ENCODE measurements at places on chromosomes 1 and 21. TPM values are rescaled to one million over a fixed set of nuclear protein-coding genes. Genes with fewer than 3 reads are reported as not detected.

- H3K4me1 ChIP-seq: peaks cover 7% of the 10 kb centered on the region
- peak; percentile 30 for DNase-seq
- peaks cover 5% of the 10 kb centered on the region for H3K27me3 ChIP-seq
- H3K27ac ChIP-seq: no peak overlapping the region
These were observed 84.8 kb downstream of the KCND3 start for GRCh38 chr1:111904478-111905218.

DNA sequence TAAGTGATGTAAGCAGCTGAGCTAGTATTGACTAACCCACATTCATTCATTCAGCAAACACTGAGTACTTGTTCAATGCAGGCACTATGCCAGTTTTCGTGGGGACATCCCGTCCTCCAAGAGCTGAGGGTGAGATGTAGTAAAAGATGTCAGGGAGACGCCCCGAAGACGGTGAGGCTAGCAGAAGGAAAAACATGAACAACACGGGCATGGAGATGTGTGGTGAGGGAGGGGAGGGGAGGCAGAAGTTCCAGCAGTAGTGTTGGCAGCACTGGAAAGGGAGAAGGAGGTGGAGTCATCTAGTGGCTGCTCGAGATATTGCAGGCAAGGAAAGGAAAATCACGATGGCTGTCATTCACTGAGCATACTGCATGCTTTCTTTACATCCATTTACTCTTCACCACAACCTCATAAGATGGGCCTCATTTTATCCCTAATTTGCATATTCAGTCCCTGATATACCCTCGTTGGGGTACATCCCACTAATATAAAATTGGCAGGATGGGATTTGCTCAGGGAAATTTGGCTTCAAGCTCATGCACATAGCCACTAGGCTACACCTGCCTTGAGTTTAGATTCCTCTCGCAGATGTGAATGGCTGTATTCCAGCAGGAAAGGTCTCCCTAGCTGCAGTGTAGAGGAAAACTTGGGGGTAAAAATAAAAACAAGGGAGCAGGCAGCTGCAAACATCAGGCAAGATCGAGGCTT lies 14.5 kb downstream of the PDZK1IP1 start:
- H3K36me3 ChIP-seq: no peaks in the 10 kb centered on the region
- H3K4me3 ChIP-seq: no peak overlapping the region
- DNase-seq: peak; percentile 82
- H3K27me3 ChIP-seq: no peaks in the 10 kb centered on the region
- H3K4me1 ChIP-seq: peaks cover 12% of the 10 kb centered on the region

- peak overlapping the region; percentile 90 for H3K27ac ChIP-seq
- H3K4me3 ChIP-seq: no peak overlapping the region
- no peaks in the 10 kb centered on the region for H3K27me3 ChIP-seq
- no peaks in the 10 kb centered on the region for H3K36me3 ChIP-seq
- peaks cover 72% of the 10 kb centered on the region for H3K4me1 ChIP-seq
These were observed 1.8 kb downstream of the OSBPL9 start for GRCh38 chr1:51618715-51619114.

GRCh38 chr21:44957047-44957831 lies 17.4 kb downstream of the SLX9 start:
- H3K36me3 ChIP-seq: peaks cover 9% of the 10 kb centered on the region
- peaks cover 17% of the 10 kb centered on the region for H3K4me1 ChIP-seq
- no peaks in the 10 kb centered on the region for H3K27me3 ChIP-seq
- no peak for DNase-seq
- H3K27ac ChIP-seq: peak overlapping the region; percentile 76

- no peak for DNase-seq
- peaks cover 25% of the 10 kb centered on the region for H3K36me3 ChIP-seq
- no peaks in the 10 kb centered on the region for H3K27me3 ChIP-seq
These were observed 116.3 kb upstream of the HP1BP3 start for GRCh38 chr1:20903437-20903836.

DNA sequence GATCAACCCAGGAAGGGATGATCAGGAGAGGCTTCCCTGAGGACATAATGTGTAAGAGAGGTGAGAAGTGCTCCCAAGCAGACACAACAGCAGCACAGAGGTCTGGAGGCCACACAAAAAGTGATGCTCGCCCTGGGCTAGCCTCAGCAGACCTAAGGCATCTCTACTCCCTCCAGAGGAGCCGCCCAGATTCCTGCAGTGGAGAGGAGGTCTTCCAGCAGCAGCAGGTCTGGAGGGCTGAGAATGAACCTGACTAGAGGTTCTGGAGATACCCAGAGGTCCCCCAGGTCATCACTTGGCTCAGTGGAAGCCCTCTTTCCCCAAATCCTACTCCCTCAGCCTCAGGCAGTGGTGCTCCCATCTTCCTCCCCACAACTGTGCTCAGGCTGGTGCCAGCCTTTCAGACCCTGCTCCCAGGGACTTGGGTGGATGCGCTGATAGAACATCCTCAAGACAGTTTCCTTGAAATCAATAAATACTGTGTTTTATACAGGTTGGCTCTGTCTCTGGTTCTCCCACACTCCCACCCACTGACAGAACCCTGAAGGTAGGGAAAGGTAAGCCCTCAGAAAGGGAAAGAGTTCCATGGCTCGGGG lies 5.0 kb downstream of the GJB3 start:
- no peak overlapping the region for H3K4me3 ChIP-seq
- no peaks in the 10 kb centered on the region for H3K36me3 ChIP-seq
- H3K4me1 ChIP-seq: peaks cover 11% of the 10 kb centered on the region
- H3K27me3 ChIP-seq: peaks cover 47% of the 10 kb centered on the region
- DNase-seq: no peak
- H3K27ac ChIP-seq: no peak overlapping the region

DNA sequence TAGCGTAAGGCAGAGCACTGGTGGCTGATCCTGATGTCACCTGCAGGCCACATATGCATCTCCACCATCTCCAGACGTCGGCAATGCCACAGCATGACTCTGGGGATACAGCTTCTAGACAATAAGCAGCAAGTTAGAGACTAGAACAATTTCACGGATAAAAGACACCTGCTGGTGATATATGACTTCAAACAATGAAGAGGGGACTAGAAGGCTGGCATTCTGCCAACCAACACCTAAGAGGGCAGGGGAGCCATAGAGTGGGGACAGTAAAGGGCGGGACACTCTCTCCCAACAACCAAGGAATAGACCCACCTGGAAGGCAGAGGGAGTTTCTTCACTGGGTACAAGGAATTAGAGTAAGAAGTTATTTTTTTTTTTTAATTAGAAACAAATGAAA lies 126.7 kb downstream of the SIM2 start:
- no peaks in the 10 kb centered on the region for H3K4me1 ChIP-seq
- no peaks in the 10 kb centered on the region for H3K27me3 ChIP-seq
- no peak overlapping the region for H3K4me3 ChIP-seq
- H3K36me3 ChIP-seq: no peaks in the 10 kb centered on the region

- no peaks in the 10 kb centered on the region for H3K4me1 ChIP-seq
- H3K27me3 ChIP-seq: no peaks in the 10 kb centered on the region
- no peak overlapping the region for H3K4me3 ChIP-seq
- DNase-seq: no peak
- H3K36me3 ChIP-seq: no peaks in the 10 kb centered on the region
These were observed 119.6 kb downstream of the HUNK start for GRCh38 chr21:31992391-31992790.

GRCh38 chr1:64240206-64240605 lies 36.8 kb downstream of the UBE2U start:
- H3K4me1 ChIP-seq: peaks cover 8% of the 10 kb centered on the region
- H3K36me3 ChIP-seq: no peaks in the 10 kb centered on the region
- no peak for DNase-seq
- no peaks in the 10 kb centered on the region for H3K27me3 ChIP-seq
- H3K27ac ChIP-seq: no peak overlapping the region

- H3K4me3 ChIP-seq: no peak overlapping the region
- no peak for DNase-seq
- H3K27me3 ChIP-seq: peaks cover 44% of the 10 kb centered on the region
- no peaks in the 10 kb centered on the region for H3K36me3 ChIP-seq
These were observed 39.2 kb downstream of the CAMK2N1 start for GRCh38 chr1:20446796-20447195.

GRCh38 chr1:67372136-67372535 lies 58.1 kb downstream of the SERBP1 start:
- H3K36me3 ChIP-seq: no peaks in the 10 kb centered on the region
- H3K27ac ChIP-seq: no peak overlapping the region
- H3K27me3 ChIP-seq: no peaks in the 10 kb centered on the region
- DNase-seq: no peak

- peaks cover 49% of the 10 kb centered on the region for H3K4me1 ChIP-seq
- H3K27me3 ChIP-seq: no peaks in the 10 kb centered on the region
- peak overlapping the region; percentile 32 for H3K27ac ChIP-seq
These were observed 4.9 kb downstream of the MTHFR start for GRCh38 chr1:11800756-11801433.

GRCh38 chr1:168195199-168196135 lies 16.7 kb downstream of the TIPRL start:
- peaks cover 90% of the 10 kb centered on the region for H3K36me3 ChIP-seq
- H3K27ac ChIP-seq: no peak overlapping the region
- no peaks in the 10 kb centered on the region for H3K4me1 ChIP-seq
- DNase-seq: no peak

DNA sequence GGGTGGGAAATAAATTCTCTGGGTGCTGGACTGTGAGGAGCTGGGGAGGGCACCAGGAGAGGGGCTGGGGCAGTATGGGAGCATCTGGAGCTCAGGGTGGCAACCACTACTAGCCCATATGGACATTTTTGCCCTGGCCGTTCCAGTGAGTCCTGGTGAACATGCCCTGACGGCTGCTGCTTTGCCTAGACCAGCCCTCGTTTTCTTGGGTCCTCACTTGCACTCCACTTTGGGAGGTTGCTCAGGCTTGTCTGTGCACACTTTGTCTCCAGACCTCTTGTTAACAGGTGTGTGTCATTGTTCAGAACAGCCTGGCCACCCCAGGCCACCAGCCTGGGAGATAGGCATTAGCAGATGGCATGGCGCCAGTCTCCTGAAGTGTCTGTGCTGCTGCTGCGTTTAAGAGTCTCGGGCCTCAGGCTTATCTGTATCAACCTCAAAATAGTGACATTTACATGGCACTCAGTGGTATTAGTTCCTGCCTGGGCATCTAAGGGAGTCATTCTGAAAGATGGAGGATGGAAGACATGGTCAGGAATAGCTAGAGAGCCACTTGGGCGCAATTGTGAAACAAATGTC lies 190.5 kb downstream of the PTPRU start:
- no peaks in the 10 kb centered on the region for H3K4me1 ChIP-seq
- no peak overlapping the region for H3K27ac ChIP-seq
- no peaks in the 10 kb centered on the region for H3K36me3 ChIP-seq
- H3K4me3 ChIP-seq: no peak overlapping the region
- no peak for DNase-seq

DNA sequence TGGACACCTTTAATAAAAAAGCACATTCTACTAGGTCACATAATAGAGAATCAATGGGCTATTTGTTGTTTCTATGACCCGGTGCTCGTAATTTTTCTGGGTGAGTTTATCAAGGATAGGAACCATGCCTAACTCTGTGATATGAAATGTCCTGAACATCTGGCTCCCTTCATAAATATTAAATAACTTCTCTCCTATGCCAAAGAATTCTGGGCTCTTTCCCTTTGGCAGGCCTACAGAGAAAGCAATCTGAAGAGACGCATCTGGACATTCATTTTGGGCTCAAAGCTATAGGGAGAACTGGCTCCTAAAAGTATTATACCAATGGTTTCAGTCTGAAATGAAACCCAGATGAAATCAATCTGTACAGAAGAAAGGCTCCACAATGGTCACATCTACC lies 38.8 kb upstream of the ANGPTL7 start:
- peaks cover 5% of the 10 kb centered on the region for H3K4me1 ChIP-seq
- H3K27me3 ChIP-seq: no peaks in the 10 kb centered on the region
- H3K27ac ChIP-seq: no peak overlapping the region
- H3K4me3 ChIP-seq: no peak overlapping the region
- peaks cover 94% of the 10 kb centered on the region for H3K36me3 ChIP-seq
- no peak for DNase-seq

GRCh38 chr1:201173736-201174135 lies 16.9 kb upstream of the IGFN1 start:
- H3K36me3 ChIP-seq: no peaks in the 10 kb centered on the region
- no peak overlapping the region for H3K27ac ChIP-seq
- no peaks in the 10 kb centered on the region for H3K27me3 ChIP-seq
- no peak overlapping the region for H3K4me3 ChIP-seq
- peaks cover 17% of the 10 kb centered on the region for H3K4me1 ChIP-seq
- no peak for DNase-seq

GRCh38 chr1:22729912-22730311 lies 19.3 kb downstream of the EPHB2 start:
- H3K27me3 ChIP-seq: peaks cover 9% of the 10 kb centered on the region
- no peak for DNase-seq
- no peak overlapping the region for H3K27ac ChIP-seq
- no peaks in the 10 kb centered on the region for H3K4me1 ChIP-seq
- H3K4me3 ChIP-seq: no peak overlapping the region
- no peaks in the 10 kb centered on the region for H3K36me3 ChIP-seq

DNA sequence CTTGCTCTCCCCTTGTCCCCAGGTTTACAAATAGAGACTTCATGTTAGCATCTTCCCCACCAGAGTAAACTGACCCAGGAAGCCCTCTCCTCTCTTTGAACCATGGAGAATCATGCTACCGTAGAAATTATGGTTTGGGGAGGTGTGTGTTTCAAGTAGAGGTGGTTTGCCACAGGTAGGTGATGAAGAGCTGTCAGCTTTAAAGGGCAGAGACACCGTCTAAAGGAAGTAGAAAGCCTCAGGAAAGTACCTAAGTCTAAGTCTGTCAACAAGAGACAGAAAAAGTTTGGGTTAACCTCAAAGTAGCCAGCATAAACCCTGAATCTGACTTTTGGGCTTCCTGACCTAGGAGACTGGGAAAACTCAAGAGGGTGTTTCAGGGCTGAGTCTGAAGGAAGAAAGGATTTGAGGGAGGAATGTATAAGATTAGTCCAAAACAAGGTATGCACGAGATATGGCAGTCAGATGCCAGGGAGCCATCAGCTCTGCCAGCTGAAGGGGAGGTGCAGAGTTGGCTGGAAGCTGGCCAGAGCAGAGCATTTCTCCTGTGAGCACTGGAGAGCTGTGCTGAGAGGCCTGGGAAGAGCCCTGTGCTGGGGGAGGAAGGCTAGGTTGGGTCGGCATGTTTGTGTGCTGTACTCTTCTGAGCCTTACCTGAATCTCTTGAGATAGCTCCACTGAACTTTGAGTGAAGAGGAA lies 14.3 kb downstream of the ADAMTSL4 start:
- peak overlapping the region; percentile 100 for H3K27ac ChIP-seq
- peak; percentile 76 for DNase-seq
- no peaks in the 10 kb centered on the region for H3K27me3 ChIP-seq

- no peak for DNase-seq
- no peak overlapping the region for H3K27ac ChIP-seq
- no peaks in the 10 kb centered on the region for H3K27me3 ChIP-seq
- H3K4me3 ChIP-seq: no peak overlapping the region
- H3K4me1 ChIP-seq: no peaks in the 10 kb centered on the region
These were observed 143.6 kb upstream of the BACE2 start for GRCh38 chr21:41024341-41024740.

- peaks cover 26% of the 10 kb centered on the region for H3K4me1 ChIP-seq
- no peaks in the 10 kb centered on the region for H3K36me3 ChIP-seq
- H3K4me3 ChIP-seq: no peak overlapping the region
These were observed 44.3 kb upstream of the ADARB1 start for GRCh38 chr21:45029948-45030681.

- H3K27ac ChIP-seq: no peak overlapping the region
- no peak overlapping the region for H3K4me3 ChIP-seq
- H3K36me3 ChIP-seq: no peaks in the 10 kb centered on the region
- H3K4me1 ChIP-seq: peaks cover 7% of the 10 kb centered on the region
- DNase-seq: no peak
These were observed 33.7 kb upstream of the KCNA2 start for GRCh38 chr1:110639724-110640386.

The TCEA3 gene
- 67.6 TPM for total RNA-seq

The OVAAL gene
- total RNA-seq: not detected

The FPGT gene
- 22.8 TPM for total RNA-seq

The TAL1 gene
- under 0.01 TPM for total RNA-seq

The CAPN9 gene
- 53.8 TPM for total RNA-seq

The OR2T2 gene
- total RNA-seq: not detected

The COL6A2 gene
- total RNA-seq: 636 TPM

The HENMT1 gene
- total RNA-seq: not detected

The THEM5 gene
- total RNA-seq: not detected

The CD1B gene
- not detected for total RNA-seq

The FBXO28 gene
- 4.6 TPM for total RNA-seq

The LAD1 gene
- total RNA-seq: 151 TPM
